ENCODE measurements at places on chromosomes 11 and 22. TPM values are rescaled to one million over a fixed set of nuclear protein-coding genes. Genes with fewer than 3 reads are reported as not detected.

Gene C22orf31
- total RNA-seq, result not detected

Gene C11orf97
- not detected for total RNA-seq

Gene SCGB1C1
- total RNA-seq, result not detected

Gene MPPED1
- not detected for total RNA-seq

Gene SCGB1D2
- not detected for total RNA-seq

Gene FAM181B
- 0.25 TPM for total RNA-seq

Gene SYT8
- total RNA-seq, result 0.82 TPM

Gene CRYAB
- total RNA-seq, result 60.2 TPM

Gene OR52I1
- not detected for total RNA-seq

Gene FOLR2
- total RNA-seq, result not detected

Gene TSGA10IP
- total RNA-seq, result not detected

Gene CARD16
- 11.5 TPM for total RNA-seq

Gene OR5F1
- not detected for total RNA-seq

Gene BRD1
- total RNA-seq, result 58.5 TPM

Gene TM7SF2
- total RNA-seq, result 10.0 TPM

Gene KCNJ11
- total RNA-seq, result not detected

All from fibroblast of the aortic adventitia (primary cell).